ENCODE measurements at places on chromosomes 2 and 18.

DNA sequence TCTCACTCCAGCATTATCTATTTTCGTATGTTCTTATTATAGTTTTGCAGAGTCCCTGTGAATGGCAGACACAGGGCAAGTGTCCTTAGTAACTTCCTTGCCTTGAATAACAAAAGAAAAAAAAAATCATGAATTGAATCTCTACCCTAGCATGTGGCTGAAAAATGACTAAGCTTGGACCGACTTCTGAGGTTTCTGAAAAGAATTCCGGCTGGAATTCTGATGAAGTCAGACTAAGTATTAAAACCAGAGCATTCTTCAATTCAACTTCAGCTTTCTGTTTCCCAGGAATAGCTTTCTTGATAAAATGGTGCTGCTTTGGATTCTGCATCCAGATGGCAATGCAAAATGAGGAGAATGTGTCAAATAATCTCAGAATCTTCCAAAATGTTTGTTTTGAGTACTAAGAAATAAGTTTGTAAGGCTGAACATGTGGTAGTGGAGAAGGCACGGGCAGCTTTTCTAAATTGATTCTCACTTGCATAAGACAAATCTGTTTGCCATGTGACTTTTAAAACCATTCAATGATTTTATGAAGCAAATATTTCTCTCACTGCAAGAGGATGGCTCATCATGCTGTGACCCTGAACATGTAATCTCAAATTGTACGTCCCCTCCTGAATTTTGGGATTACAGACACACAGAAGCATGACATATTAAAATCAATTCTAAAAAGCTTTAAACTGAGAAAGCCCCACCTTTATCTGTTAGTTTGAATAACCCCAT lies 1462.8 kb upstream of the LRRTM1 start:
- DNase-seq, result no peak

- DNase-seq, result no peak
Observed at GRCh38 chr18:36658611-36659010, 170.2 kb downstream of the TPGS2 start.

GRCh38 chr2:182101263-182101662 lies 115.6 kb downstream of the PPP1R1C start:
- no peak for DNase-seq

DNA sequence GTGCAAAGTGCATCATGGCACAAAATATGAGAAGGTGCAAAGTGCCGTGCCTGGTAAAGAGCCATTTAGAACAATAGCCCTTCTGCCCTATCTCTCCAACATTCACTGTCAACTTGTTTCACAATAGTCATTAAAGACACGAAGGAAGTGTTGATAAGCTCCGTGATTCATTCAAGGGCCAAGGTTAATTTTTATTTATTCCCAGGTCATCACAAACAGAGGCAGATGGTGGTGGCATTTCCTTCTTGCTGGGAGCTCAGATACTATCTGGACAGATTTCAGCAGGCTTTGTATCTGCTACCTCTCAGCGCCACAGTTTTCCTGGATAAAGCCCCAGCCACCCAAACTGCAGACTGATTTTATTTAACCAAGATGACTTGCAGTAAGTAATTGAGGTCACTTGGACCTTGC lies 309.3 kb downstream of the ZNF521 start:
- DNase-seq, result peak; percentile 25

- DNase-seq, result no peak
Observed at GRCh38 chr18:67935638-67936037, 419.1 kb upstream of the DSEL start.

- DNase-seq, result no peak
Observed at GRCh38 chr2:232487385-232488096, at the start of gene ECEL1. TSS of gene ECEL1 (minus strand) at chr2:232487834. CDS start at chr2:232486653, 1,181 bp downstream.

DNA sequence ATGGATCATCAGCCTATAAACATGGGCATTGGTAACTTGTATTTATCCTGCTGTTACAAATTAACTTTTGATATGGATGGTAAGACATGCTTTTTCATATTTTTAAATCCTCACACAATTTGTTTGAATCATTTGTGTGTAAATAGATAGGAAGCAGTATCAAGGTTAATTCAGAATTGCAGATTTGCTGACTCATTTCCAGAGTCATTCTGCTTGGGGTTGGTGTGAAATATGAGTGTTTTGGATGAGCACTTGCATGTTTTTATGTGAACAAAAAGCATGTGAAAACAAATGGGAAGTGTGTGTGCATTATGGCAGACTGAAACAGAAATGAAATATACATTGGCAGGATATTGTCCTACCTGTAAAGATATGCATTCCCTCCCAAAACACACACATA lies 11.8 kb downstream of the CCDC85A start:
- no peak for DNase-seq

Measured in glomerular endothelial cell (primary cell).